ENCODE measurements at places on chromosomes 3 and 15.

DNA sequence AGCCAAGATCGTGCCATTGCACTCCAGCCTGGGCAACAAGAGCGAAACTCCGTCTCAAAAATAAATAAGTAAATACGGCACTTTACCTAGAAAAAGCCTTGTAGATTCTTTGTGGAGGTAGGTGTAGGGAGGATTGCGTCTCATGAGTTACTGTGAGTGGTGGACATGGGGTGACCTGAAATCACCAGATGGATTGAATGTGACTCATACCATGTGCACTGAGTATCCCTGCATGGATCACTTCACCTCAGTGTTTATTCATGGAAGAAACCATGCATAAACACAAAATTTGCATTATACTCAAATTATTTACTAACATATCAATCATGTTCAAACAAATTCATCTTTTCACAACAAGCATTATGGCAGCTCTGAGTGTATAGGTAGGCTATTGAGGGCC is 55.9 kb downstream of the MRPS25 start:
- DNase-seq, result no peak

DNA sequence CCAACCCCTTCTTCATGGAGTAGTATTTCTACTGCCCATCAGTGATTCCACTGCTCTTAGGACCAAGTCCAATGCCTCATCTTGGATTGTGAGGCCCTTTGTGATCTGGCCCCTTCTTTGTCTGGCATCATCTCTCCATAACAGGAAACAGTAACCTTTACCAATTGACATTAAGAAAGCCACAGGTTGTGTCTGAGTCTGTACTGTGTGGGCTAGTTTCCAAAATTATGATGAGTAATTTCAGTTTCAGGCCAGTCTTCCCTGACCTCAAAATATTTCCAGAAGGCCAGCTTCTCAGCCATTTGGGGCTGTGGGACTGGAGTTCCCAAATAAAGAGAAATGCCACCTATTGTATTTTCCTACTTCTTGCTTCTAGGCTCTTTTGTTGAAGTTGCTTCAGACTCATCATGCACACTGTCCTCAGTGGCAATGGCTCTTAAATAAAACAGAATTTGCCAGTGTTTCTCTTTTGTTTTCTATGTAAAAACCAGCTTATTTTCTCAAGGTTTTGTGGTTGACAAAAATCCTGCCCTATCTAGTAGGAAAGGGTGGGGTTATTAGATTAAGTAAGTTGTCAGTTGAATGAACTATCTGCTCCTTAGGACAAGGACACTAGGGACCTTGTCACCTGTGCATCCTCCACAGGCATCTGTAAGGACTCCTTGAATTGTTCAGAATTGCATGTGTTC is 47.0 kb upstream of the ACKR4 start:
- no peak for DNase-seq

GRCh38 chr3:60990442-60990730 is 260.9 kb downstream of the FHIT start:
- no peak for DNase-seq

GRCh38 chr3:142866841-142867631 is 21.8 kb downstream of the PCOLCE2 start:
- no peak for DNase-seq

- no peak for DNase-seq
Observed at GRCh38 chr15:36605604-36606263, 26.3 kb downstream of the CDIN1 start.

DNA sequence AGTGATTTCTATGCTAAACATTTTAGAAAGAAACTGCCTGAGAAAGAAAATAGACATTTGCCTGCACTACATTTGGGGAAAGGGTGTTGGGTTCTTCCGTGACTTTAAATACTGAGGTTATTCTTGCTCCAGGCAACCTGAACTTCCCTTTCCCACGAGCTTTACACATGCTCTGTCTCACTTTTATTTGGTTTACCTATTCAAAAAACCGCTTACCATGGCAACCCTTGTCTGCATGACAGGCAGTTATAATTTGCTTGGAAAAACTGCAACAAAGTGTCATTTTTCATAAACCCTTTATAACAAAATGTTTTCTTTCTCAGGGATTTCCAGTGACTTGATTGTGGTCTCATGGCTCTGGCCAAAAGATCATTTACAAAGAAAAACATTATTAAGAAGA is 416.3 kb upstream of the MEIS2 start:
- DNase-seq, result no peak

- no peak for DNase-seq
Observed at GRCh38 chr3:184177331-184177731, 2.7 kb downstream of the AP2M1 start.

DNA sequence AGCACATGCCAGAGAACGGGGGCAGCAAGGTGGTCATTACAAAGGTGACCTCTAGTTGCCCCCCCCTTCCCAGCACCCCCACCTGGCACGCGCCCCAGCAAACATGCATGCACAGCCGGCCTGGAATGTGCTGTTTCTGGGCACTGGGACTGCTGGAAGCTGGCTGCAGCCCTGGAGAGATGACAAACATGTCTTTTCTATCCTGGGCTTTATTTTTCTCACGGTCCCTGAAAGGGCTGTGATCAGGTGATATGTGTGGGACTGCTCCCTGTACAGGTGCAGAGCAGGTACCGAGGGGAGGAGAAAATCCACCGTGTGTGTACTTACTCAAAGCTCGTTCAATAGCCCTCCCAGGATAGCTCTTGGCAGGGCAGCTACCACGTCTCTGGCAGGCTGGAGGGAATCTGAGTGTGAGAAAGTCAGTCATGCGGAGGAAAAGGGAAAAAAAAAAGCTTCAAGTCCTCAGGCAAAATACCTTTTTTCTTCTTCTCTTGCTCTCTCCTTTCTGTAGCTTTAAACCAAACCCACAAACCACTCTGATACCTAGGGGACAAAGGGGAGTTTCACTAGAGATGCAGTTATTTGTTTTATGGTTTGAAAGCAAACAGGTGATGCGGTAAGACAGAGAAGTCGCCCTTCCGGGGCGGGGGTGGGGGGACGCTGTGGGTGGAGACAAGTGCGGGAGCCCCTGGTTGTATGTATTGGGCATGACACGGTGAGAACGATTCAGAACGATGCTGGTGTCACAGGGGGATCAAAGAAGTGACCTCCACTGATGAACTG is 5.0 kb upstream of the HES1 start:
- DNase-seq, result no peak

- DNase-seq, result no peak
Observed at GRCh38 chr15:36370051-36370730, 209.2 kb upstream of the CDIN1 start.

DNA sequence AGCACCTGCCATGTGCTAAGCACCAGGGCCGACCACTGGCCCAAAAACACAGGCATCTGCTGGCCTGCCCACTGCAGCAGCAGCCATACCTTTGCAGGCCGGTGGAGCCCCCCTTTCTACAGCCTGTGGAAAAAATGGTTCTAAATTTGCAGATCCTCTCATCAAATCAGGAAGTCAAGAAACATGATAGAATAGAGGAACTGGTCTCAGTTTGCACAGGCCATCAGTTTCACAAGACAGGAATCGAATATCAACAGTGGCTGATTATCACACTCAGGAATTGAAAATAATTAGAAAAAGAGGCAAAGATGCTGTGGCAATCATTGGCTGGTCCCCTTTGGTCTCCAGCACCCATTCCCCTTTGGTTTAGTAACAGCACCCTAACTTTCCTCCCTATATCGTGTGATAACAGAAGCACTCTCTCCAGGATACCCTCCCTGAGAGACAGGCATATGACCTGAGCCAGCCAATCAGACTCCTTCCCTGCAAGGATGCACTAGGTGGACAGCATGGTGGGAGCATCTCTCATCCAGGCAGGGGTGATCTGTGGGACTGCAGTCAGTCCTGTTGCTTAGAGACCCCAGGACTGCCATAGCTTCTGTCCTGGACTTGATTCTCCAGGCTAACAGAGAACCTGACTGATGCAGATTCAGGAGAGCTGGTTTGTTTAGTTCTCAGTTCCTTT is 3.5 kb upstream of the PAK6 start:
- no peak for DNase-seq

GRCh38 chr15:51053571-51053970 is 41.1 kb downstream of the TNFAIP8L3 start:
- no peak for DNase-seq

- DNase-seq, result no peak
Observed at GRCh38 chr3:70488816-70489215, 176.4 kb upstream of the MDFIC2 start.

DNA sequence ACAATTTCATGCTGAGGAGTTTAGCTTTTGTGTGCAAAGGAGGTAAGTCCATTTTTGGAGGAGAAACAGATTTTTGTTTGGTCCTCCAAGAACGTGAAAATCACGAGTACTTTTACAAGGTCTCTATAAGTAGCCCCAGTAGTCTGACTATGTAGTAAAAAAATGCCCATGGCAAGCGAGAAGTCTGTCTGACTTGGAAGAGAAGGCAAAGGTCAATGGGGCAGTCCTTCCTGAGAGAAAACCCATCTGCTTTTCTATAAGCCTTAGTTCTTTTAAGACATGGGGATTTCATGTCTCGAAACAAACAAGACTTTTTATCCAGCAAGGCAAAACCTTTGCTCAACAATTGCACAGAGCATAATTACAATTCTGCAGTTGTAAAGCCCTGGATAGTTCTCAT is 183.2 kb downstream of the GAP43 start:
- no peak for DNase-seq

DNA sequence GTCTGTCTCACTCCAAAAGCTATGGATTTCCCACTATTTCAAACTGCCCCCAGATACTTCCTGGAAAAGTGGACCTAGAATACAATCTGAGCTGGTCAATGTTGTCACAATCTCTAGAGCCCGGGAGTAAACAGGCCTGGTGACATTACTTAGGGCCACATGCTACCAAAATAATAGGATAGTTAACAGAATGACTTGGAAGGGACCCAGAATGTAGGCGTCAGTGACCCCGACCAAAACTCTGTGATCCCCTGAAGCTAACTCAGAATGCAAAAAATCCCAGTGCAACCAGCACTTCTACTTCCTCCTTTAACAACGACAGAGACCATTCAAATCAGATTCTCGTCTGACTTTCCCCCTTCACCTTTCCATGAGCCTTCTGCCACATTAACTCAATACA is 51.5 kb upstream of the CDV3 start:
- no peak for DNase-seq

DNA sequence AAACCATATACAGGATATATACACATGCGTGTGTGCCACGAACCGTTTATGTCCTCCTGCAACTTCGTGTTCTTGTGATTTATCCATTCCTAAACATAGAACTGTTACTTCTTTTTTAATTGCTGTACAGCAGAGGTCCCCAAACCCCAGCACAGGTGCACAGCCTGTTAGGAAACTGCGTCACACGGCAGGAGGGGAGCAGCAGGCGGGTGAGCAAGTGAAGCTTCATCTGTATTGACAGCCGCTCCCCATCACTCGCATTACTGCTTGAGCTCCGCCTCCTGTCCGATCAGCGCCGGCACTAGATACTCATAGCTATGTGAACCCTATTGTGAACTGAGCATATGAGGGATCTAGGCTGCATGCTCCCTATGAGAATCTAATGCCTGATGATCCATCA is 34.9 kb upstream of the NRROS start:
- no peak for DNase-seq

- DNase-seq, result no peak
Observed at GRCh38 chr15:53513431-53513830, 246.0 kb downstream of the WDR72 start.
